ENCODE measurements at places on chromosomes 1 and 21. TPM values are rescaled to one million over a fixed set of nuclear protein-coding genes. Genes with fewer than 3 reads are reported as not detected.

- no peak for DNase-seq
These were observed 14.1 kb downstream of the PTCH2 start for GRCh38 chr1:44828841-44829440.

GRCh38 chr1:243313635-243314536, 58.0 kb downstream of the SDCCAG8 start:
- DNase-seq: no peak

DNA sequence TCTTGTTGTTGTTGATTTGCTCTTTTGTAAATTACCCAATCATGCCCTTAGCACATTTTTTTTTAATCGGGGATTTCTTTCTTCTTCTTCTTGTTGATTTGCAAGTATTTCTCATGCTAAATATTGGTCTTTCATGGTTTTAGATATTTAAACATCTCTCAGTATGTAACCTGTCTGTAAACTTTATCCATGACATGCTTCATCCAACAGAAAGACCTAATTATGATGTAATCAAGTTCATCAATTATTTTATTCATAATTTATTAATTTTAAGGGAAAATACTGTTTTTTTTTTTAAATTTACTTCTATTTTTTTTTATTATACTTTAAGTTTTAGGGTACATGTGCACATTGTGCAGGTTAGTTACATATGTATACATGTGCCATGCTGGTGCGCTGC, 69.8 kb downstream of the TNFSF18 start:
- DNase-seq: no peak

Gene RAB29
- total RNA-seq: 23.5 TPM

- DNase-seq: no peak
These were observed 18.5 kb upstream of the ADARB1 start for GRCh38 chr21:45055861-45056260.

Gene PRRX1
- 16.6 TPM for total RNA-seq

DNA sequence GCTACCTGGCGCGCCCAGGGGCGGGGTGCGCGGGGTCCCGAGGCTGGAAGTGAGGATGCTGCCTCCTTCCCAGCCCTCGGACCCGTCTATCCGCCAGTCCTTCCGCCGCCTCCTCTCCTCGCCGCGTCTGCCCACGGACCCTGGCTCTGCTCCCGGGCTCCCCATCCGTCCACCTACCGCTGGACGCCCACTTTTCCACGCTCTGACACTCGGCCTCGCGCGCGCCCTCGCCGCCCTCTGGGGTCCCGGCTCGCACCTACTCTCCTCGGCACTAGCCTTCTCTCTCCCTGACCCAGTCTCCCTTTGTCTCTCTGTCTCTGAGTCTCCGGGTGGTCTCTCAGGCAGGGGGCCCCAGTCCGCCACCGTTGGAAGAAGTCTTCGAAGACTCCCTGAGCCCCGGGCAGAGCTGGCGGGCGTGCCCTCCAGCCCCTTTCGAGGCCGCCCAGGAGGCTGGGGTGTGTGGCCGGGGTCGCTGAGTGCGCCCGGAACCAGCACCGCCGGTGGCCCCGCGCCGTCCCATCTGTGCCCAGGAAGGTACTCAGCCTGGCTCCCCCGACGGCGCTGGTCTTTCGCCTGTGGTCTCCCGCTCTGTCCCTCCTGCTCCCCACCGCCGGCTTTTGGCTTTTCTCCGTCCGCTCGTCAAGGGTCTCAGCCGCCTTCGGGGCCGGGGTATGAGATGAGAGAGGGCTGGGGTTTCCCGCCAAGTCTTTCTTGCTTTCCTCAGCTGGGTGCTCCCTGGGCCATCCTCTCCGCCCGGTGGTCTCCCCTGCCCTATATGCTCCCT, 610 bp downstream of the DRAXIN start:
- DNase-seq: no peak

DNA sequence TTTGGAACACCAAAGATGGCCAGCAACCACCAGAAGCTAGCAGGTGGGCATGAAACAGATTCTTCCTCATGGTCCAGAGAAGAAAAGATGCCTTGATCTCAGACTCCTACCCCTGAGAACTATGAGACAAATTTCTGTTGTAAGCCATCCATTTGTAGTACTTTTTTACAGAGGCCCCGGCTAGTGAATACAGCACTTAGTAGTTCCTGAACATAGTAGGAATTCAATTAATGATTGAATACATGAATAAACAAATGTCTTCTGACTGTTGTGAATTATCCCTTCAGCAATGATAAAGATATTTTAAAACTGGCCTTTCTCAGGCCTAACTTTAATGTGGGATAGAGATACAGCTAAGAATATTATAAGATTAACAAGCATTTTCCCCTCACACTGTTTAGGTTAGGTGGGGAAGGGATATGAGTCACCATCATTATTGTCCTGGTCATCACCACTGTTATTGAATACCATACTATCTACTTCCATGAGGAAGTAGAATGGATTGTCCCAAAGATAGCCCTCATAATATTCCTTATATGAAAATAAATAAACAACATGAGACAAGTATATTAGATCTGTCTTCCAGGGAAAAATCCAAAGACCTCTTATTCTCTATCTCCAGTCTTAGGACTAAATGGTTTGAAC, 51.4 kb downstream of the ADCY10 start:
- no peak for DNase-seq

DNA sequence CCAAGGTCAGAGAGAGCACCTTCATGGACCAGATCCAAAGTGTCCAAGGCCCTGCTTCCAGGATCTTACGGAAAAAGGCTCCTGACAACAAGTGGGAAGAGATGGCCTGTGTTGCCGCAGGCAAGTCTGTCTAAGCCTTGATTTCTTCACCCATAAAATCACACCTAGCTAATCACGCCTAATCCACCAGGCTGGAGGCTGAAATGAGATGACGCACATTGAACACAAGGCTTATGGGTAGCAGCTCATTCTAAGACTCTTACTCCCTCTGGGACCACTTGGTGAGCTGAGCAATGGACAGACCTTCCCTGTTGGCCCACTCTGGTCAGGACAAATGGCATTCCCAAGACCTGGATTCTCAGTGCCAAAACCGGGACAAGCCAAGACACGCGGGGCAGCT, 38.2 kb downstream of the GRIK3 start:
- DNase-seq: no peak

DNA sequence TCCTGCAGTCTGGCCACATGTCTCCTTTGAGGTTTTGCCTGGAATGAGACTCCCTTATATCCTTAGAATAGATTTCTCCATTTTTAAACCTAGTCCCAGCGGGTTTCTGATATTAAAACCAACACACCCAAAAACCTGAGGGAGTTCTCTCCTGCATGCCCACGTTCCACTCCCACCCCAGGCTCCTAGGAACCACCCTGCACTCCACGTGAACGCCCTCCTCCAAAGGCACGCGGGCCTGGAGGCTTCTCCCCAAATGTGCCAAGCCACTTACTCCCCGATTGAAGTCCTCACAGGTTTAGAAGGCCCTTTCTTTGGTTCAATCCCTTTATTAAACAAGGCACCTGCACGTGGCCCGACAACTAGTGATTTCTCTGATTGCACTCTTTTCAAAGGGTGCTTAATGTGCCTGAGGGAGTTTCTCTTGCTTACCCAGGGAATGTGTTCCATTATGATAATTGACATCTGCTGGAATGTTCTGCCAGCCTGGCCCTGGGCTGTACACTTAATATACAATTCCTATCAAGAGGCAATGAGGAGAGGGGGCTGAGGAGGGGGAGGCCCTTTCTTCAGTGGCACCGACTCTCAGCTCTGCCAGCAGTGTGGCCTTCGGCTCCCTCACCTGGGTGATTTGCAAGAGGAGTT, 104.3 kb upstream of the ADAR start:
- no peak for DNase-seq

GRCh38 chr1:15735304-15736037, 587 bp upstream of the SLC25A34 start:
- DNase-seq: no peak

Gene ILDR2
- total RNA-seq: 15.8 TPM

Gene CHRNB2
- 0.95 TPM for total RNA-seq

DNA sequence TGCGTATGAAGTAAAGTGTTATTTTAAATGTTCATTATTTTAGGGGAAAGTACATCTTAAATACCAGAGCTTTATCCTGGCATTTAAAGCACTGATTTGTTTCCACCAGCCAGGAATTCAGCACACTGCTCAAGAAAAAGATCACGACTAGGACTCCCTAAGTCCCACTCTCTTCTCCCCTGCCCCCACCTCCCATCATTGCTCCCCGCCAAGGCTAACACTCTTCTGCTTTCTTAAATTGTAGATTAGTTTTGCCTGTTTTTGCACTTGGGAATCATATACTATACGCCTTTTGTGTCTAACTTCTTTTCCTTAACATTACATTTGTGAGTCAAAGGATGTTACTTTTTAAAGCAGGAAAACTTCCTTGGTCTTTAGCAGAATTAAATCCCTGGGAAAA, 37.5 kb upstream of the C1orf105 start:
- no peak for DNase-seq

Gene C1orf94
- not detected for total RNA-seq

Gene OR2L3
- 0.27 TPM for total RNA-seq

Gene ADAMTS5
- total RNA-seq: 5.6 TPM

DNA sequence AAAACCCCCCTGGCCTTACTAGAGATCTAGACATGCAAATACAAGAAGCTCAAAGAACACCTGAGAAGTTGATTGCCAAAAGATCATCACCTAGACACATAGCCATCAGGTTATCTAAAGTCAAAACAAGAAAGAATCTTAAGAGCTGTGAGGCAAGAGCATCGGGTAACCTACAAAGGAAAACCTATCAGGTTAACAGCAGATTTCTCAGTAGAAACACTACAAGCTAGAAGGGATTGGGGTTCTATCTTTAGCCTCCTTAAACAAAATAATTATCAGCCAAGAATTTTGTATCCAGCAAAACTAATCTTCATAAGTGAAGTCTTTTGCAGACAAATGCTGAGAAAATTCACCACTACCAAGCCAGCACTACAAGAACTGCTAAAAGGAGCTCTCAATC, 12.2 kb upstream of the SPRR2F start:
- DNase-seq: no peak

- no peak for DNase-seq
These were observed 726.4 kb downstream of the BRINP3 start for GRCh38 chr1:189751311-189751710.

Gene SMCP
- not detected for total RNA-seq

DNA sequence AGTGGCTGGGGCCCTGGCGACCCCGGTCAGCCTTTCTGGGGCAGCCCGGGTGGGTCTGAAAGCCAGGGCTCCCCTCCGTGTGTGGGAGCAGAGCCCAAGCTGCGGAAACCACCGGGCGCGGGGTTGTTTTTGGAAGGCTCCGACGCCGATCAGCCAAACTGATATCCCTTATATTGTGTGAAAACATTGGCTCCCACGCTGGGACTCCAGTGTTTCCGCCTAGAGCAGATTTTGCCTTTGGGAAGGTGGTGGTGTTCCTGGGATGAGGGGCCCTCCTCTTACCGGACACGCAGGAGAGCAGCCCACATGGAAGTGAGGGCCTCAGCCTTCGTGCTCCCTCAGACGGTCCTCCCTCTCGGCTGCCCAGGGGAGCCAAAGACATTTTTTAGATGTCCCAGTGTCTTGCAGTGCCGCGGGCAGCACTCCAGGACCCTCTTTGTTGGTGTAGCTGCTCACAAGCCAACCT, 54.3 kb downstream of the NGF start:
- DNase-seq: no peak

- no peak for DNase-seq
These were observed 544.6 kb downstream of the NEGR1 start for GRCh38 chr1:71737768-71738167.

Gene OPRD1
- 1.8 TPM for total RNA-seq

DNA sequence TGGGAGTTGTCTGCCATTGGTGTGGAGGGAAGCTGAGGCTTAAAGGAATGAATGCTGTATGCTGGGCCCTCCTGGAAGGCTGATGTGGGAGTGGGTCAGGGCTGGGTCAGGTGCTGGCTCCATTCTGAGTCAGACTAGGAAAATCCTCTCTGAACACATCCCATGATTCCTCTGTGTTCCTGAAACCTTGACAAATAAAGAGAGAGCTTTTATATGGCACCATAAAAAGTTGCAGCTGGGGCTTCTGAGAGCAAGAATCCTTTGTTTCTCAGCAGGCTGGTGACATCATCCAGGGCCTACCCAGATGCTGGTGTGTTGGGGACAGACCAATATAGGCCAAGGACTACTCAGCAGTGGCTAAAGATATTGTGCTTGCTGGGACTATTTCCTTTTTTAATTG, 27.8 kb upstream of the NFASC start:
- DNase-seq: no peak

GRCh38 chr1:115330480-115331013, 7.5 kb downstream of the NGF start:
- no peak for DNase-seq

Gene CA6
- not detected for total RNA-seq

DNA sequence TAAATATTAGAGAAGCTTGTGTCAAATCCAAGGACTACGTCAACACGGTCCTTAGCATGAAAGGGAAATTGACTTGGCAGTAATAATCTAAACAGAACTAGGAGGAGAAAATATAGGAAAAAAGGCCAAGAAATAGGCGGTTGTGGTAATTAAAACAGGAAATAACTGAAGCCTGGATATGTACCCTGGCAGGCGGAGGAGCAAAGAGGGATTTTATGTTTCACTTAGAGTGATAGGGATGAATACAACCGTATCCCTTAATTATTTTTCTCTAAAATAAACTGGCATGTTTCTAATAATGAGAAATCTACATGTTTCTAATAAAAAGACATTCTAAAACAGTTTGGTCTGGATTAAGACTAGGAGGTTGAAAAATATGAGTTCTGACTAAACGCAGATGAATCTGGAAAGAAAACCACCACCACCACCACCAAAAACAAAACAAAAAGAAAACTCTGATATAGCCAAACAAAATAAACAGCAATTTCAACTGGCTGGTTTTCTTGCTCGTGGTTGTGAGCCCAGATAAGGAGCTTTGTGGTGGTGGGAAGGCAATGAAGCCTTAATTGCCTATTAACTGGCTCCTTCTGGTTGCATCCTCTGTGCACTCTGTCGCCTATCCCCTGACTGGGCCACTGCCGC, 334.2 kb upstream of the SNX7 start:
- no peak for DNase-seq

- no peak for DNase-seq
These were observed 7.1 kb downstream of the C1orf21 start for GRCh38 chr1:184393962-184394361.

DNA sequence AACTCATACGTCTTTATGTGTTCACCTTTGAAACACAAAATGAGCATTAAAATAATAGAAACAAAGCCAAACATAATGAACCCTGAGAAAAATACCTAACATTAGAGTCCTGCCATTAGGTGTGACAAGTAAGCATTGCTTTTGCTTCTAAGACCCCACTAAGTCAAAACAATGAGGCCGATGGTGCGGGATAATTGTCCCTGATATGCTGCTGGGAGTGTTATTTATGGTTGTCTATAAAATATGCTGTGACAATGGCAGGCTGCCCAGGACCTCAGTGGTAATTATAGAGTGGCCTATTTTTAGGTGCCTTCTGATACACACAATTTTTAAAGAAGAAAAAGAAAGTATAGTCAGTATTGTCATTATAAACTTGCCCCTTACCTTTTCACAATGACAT, 1423.1 kb downstream of the AMY1C start:
- DNase-seq: no peak
